NAMALWA (cell line): ENCODE measurements at places on chromosomes 1 and 21.

DNA sequence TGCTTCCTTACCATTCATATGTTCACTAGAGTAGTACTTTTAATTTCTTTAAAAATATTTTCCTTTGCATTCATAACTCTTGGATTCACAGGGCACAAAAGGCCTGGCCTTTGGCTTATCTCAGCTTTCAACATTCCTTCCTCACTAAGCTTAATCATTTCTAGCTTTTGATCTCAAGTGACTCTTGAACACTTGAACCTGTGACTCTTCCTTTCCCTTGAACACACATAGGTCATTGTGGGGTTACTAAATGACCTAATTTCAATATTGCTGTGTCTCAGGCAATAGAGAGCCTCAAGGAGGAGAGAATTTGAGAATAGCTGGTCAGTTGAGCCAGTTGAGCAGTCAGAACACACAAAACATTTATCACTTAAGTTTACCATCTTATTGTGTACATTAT is 49.9 kb downstream of the COL11A1 start:
- no peak for DNase-seq

- DNase-seq, result no peak
Measured at GRCh38 chr1:47231301-47232186, 481 bp downstream of the TAL1 start.

GRCh38 chr1:206850401-206850800 is 15.0 kb upstream of the IL20 start:
- no peak for DNase-seq

DNA sequence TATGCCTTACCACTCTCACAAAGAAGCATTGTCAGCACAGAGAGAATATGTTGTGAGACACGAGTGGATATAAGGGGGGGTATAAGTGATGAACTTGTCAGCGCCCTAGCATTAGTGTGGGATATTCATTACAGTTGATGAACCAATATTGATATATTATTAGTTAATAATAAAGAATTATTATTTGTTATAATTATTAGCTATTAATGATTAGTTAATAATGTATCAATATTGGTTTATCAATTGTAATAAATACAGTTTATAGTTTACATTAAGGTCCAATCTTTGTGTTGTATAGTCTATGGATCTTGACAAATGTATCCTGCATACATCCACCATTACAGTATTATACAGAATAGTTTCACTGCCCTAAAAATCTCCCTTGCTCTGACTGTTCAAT is 120.2 kb upstream of the NCAM2 start:
- DNase-seq, result no peak

GRCh38 chr1:237962985-237963384 is 72.3 kb upstream of the ZP4 start:
- no peak for DNase-seq

DNA sequence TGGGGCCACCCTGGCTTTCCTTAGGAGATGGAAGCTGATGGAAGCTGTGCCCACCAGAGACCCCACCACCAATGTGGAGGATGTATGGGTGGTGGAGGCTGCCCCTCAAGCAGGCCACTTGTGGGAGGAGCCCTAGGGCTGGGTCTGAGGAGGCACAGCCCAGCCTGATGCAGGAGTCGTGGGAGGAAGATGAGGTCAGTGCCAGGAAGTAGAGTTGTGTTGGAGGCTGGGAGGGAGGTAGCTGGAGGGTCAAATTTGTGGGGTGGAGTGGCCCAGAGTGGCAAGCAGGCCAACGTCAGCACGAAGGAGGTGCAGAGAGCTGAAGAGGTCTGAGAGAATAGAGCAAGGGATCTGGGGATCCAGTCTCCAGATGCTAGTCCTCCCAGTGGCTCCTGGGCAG is 119.0 kb upstream of the USP24 start:
- no peak for DNase-seq

DNA sequence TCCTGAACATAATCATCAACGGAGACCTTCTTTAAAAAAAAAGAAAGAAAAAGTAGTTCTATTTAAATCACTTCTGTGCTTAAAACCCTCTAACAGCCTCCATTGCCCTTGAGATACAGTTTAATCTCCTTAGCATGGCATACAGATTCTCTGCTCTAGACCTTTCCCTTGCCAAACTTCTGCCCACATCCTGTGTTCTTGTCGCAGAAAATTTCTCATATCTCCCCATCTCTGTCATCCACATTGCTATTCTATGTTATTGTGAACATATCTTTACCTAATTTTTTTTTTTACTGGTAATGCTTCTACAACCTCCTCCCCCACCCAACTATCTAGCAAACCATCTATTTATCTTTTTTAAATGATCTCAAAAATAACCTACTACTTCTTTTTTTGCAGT is 135.7 kb upstream of the PROX1 start:
- DNase-seq, result no peak

DNA sequence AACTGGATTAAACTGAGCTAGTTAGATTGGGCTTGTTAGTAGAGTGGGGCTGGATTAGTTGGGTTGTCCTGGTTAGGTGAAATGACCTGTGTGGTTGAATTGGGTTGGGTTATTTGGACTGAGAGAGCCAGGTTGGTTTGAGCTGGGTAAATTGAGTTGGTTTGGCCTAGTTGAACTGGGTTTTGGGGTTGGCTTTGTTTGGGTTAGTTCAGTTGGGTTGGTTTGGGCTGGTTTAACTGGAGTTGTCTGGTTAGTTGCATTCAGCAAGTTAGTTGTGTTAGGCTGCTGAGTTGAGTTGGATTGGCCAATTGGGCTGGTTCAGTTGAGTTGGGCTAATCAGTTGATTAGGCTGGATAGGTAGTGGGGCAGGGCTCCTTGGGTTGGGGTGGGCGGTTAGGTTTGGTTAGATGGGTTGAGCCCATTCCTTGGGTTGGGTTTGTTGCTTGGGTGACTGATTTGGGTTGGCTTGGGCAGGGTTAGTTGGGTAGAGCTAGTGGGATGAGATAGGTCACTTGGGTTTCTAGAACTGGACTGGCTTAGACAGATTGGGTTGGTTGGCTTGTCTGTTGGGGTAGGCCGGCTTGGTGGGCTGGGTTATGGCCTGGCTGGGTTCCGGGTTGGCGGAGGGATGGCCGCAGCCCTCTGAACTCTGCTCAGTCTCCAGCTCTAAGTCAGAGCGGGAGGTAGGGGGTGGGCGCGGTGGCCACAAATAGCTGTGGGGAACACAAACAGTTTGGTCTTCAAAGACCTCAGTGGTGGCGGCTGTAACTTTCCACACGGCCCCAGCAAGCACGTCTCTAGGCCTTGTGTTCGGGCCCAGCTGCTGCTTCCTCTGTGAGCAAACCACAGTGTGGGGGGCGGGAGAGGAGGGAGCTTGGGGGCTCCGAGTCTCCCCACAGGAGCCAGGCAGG is 67.2 kb upstream of the RUNX3 start:
- peak; percentile 70 for DNase-seq

- no peak for DNase-seq
Measured at GRCh38 chr1:55445416-55445815, 230.3 kb upstream of the USP24 start.

- no peak for DNase-seq
Measured at GRCh38 chr1:185561629-185562028, 172.6 kb upstream of the HMCN1 start.

DNA sequence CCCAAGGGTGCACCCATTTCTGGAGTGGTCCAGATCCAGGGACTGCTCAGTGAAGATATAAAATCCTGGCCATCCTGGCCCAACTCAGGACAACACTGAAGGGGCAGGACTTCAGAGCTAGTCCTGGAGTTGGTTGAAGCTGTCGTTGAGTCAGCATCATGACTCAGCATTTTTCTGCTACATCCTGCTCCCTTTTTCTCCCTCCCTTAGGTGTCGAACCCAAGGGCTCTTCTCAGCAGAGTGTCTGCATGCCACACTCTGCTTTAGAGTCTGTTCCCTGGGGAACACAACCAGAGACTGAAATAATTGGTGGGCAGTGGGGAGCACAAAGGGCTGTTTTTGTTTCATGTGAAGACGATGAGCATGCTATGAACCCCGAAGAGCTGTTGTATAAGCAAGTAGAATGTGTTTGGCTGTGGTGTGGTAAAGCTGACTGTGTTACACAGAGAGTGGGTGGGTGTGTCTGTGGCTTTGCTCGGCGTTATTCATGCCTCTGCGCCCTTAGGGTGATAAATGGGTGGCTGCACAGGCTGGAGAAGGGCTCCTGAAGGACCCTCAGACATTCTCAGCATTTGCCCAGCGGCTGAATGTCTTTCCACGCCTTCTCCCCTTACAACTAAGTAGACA is 167.2 kb downstream of the CYYR1 start:
- peak; percentile 2 for DNase-seq
